ENCODE measurements at places on chromosomes 7 and 10.

DNA sequence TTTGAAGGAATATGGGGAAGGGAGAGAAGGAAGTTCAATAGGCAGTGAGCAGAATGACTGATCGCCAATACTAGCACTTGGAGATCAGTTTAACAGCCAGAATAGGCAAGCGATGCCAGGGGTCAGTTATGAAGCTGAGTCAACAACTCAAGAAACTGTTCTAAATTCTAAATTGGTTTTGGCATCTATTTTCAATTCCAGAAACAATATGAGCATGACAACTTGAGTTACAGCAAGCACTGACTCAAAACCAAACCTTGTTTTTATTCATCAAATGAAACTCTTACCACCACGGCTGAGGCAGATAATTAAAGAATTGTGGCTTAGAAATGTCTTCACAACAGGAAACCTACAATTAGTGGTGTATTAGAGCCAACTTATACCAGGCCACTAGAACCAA, 180.5 kb upstream of the ASAH2 start:
- ATAC-seq = peak; percentile 75

GRCh38 chr7:145036604-145037405, 201.0 kb upstream of the TPK1 start:
- peak; percentile 59 for ATAC-seq

GRCh38 chr10:100659361-100660098, 85.9 kb upstream of the PAX2 start:
- ATAC-seq = no peak

- no peak for ATAC-seq
Measured at GRCh38 chr7:98569691-98570337, 47.3 kb upstream of the NPTX2 start.

Data from activated T-helper 17 cell treated with anti-CD3 and anti-CD28 coated beads, Interleukin-2, amount 50 U/mL, for 72 hours (primary cell).